ENCODE measurements at places on chromosomes 6 and 20.

GRCh38 chr20:3014179-3014578 lies 29.2 kb upstream of the GNRH2 start:
- DNase-seq, result no peak

GRCh38 chr6:27238010-27238983 lies 9.2 kb upstream of the PRSS16 start:
- no peak for DNase-seq

GRCh38 chr6:24840187-24840586 lies 41.5 kb upstream of the ARMH2 start:
- DNase-seq, result no peak

DNA sequence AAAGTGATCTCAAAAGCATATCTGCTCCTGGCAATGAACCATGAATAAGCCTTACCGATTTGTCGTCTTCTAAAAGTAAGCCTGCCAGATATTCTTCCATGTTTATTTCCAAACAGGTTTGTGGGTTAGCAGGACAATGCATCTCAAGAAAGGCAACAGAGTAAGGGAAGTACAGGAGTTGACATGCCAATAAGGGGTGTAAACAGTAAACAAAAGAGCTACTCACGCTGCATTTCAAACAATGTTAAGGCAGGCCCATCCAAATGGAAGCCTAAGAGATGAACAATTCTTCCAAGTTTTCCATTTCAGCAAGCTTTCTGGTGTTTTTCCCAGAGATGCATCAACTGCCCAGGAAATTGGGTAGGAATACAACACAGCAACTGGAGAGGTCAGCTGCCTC lies 27.8 kb upstream of the CRIP3 start:
- no peak for DNase-seq

DNA sequence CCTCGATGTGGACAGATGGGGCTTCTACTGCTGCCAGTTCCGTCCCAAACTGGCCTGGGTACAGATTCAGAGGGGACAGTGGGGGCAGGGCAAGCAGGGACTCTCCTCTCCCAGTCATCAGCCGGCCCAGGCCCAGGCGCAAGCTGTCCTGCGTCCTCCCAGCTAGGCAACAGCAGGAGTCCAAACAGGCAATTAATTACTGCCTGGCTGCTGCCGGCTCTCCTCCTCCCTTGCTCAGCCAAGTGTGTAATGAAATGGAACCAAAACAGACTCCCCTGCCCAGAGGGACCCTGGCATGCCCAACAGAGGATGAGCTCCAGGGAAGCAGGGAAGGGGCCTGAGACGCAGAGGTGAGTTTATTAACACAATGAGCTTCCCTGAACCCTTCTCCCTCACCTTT lies 17.8 kb upstream of the SLC32A1 start:
- no peak for DNase-seq

DNA sequence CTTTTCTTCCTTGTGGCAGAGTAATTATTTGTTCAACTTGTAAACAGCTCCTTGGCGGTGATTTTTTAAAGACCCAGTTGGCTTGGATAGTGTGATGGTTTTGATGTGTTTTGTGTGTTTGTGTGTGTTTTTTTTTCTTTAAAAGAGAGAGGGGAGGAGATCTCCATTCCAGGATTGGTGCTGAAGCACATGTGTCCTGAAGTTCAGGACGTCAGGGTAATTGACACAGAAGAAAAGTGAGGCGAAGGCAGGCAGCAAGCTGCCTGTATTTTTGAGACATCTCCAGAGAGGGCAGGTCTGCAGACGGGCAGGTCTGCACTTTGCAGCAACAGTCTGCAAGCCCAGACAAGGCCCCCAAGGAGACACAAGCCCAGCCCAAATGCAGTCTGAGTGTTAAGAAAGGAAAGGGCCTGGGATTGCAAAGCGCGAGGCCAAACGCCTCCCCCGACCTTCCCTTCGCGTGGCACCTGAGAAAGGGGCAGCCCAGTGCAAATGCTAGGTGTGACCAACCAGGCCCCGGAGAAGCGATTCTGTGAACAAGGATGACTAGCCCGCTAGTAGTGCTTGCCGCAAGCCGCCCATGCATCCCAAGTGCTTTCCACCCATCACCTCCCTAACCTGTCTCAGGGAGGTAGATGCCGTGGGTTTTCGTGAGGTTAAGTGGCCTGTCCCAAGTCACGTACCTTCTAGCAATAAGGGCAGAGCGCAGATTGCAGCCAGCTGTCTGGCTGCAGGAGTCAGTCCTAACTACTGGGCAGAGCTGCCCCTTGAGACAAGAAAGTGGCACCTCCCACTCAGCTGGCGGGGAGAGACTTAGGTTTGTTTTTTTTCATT lies 230.5 kb downstream of the ZMYND8 start:
- DNase-seq, result no peak

- peak; percentile 37 for DNase-seq
Measured at GRCh38 chr20:4225745-4226144, 210.4 kb upstream of the RNF24 start.

DNA sequence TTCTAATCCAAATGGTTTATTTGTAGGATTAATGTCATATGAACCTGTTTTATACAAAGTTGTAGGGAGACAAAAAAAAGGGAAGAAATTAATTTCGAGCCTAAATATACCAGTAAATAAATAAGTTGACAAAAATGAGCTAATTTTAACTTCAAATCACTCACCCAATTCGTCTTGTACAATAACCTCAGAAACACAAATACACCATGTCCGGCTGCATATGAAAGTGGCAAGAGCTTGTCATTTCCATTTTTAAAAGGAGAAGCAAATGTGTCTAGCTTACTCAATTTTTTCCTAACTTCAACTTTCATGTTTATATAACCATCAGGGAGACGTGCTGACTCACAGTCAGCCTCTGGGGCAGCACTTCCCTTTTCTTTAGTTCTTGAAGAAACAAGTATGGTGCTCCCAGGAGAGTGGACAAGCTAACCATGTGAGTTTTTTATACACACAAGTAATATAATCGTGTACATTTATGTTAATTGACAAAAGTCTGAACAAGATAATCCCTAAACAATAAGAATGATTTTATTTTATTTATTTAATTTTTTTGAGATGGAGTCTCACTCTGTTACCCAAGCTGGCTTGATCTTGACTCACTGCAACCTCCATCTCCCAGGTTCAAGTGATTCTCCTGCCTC lies 55.5 kb upstream of the SGK1 start:
- peak; percentile 23 for DNase-seq

- no peak for DNase-seq
Measured at GRCh38 chr6:150670311-150670710, 70.6 kb downstream of the PLEKHG1 start.

- peak; percentile 78 for DNase-seq
Measured at GRCh38 chr20:5658912-5659345, 91.3 kb upstream of the SHLD1 start.
